ENCODE measurements at places on chromosomes 12 and 14. TPM values are rescaled to one million over a fixed set of nuclear protein-coding genes. Genes with fewer than 3 reads are reported as not detected.

The DEGS2 gene
- total RNA-seq, result not detected

The SLC7A7 gene
- 0.51 TPM for total RNA-seq

The BATF gene
- total RNA-seq, result not detected

The JAG2 gene
- total RNA-seq, result 6.3 TPM

GRCh38 chr12:54956322-54956721 lies 28.2 kb downstream of the TESPA1 start:
- DNase-seq, result no peak

- DNase-seq, result no peak
These were observed 11.5 kb downstream of the ADGRD1 start for GRCh38 chr12:130965214-130965613.

DNA sequence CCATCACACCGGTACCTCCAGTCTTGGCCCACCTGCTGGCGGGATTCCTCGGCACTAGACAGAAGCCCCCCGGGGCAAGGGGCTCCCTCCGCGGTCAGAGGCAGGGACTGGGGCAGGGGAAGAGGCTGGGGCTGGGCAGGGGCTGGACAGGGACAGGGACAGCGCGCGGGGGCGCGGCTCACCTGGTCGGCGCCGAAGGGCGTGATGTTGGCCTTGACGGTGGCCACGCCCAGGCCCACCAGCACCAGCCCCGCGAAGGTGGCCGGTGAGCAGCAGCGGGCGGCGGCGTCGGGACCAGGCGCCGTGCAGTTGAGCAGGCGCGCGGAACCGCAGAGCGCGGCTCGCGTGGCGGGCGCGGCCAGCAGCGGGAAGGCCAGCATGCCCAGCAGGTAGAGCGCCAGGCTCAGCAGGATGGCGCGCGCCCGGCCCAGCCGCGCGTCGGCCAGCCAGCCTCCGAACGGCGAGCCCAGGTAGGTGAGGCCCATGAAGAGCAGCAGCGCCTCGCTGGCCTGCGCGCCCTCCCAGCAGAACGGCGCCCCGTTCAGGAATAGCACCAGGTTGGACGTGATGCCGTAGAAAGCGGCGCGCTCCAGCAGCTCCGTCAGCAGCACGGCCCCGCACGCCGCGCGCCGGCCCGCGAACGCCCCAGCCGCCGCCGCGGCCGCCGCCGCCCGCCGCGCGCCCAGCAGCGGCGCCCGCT lies 392 bp downstream of the SLC15A4 start:
- no peak for DNase-seq

DNA sequence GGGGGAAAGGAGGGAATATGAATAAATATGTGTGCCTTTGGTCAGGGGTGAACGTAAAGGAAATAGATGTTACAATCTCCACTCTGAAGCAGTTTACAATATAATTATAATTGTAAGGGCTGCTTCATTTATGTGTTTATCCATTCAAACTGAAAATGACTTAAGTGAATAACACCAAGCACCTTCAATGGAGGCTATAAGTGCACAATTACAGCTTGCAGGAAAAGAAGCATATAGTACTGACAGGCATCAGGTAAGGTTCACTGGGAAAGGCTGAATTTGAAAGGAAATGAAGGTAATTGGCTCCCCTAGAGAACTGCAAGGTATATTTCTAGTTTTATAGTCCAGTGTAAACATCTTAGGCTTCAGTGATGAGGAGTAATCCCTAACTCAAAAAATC lies 192.7 kb downstream of the STXBP6 start:
- no peak for DNase-seq
